ENCODE measurements at places on chromosomes 12 and 14.

DNA sequence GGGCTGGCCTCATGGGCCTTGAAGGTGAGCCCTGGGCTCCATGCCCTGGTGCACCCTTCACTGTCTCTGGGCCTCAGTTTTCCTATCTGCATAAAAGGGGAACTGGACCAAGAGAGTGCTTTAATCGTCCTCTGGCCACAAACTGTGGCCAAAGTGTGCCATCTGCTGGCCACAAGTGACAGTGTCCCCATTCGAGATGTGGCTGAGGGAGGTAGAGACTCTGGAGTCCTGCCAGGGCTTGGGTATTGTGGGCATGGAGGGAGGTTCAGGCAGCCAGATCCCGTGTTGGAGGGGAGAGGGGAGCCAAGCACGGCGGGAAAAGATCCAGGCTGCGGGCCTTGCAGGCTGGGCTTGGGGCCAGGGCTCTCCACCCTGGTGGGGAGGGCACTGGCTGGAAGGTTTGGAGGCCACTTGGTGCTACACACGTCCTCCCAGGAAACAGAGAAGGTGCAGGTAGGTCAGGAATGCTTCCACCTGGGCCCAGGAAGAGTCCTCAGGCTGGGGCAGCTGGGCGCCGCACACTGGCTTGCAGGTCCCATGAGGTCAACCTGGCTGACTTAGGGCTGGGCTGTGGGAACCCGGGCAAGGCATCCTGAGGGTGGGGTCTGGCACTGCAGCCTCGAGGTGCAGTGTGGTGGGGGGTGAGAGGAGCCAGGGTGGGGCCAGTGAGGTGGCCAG is 7.3 kb upstream of the KIF26A start:
- DNase-seq = no peak

- no peak for DNase-seq
Observed at GRCh38 chr12:96327889-96328288, 72.3 kb downstream of the CDK17 start.

GRCh38 chr14:65071544-65071943 is 30.8 kb downstream of the MAX start:
- no peak for DNase-seq

DNA sequence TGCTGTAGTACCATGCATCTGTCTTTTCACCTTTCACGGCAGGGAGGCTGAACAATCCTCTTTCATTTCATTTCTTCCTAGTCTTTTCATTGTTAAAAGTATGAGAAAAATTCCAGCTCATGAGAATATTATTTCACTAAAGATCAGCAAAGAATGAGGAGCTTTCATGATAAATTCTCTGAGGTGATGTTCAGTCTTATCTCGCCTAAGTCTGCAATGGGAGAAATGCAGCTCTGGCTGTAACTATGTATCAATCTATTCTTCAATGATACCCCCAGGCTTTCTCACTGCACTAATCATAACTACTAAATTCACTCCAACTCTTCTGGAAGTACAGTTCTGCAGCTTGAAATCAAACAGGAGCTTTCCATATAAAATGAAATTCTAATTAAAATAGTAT is 15.7 kb downstream of the FOXG1 start:
- DNase-seq = no peak

GRCh38 chr14:91138511-91139359 is 24.9 kb downstream of the DGLUCY start:
- DNase-seq = no peak

DNA sequence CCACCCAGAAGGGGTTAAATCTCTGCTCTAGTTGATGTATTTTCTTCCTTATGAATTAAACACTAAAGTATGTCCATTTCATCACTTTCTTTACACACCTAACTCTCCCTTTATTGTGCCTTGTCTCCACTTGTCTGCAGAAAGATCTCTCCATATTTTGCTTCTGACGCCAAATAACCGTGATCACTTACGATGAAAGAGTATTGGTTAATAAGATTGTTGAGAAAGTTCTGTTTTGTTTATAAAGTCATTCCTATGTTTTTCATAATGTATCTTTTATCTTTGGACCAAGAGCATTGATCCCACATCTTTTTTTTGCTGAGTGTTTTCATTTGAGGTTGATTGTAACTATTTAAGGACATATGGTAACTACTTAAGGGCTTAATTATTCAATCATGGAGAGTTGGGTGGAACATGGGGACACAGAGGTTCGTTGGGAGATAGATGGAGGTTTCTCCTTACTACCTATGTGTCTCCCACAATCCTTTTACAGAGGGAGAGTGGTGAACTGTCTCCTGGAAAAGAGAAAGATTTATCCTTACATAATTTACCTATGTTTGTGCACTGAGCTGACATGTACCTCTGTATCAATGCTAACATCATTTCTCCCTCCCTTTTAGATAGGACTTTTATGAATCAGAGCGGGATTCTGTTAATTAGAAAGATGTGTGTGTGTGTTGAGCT is 120.7 kb upstream of the SLC38A2 start:
- DNase-seq = no peak
